ENCODE measurements at places on chromosomes 7 and 10.

- DNase-seq, result no peak
Measured at GRCh38 chr10:43228783-43229207, 38.1 kb downstream of the RASGEF1A start.

GRCh38 chr7:148871030-148871429, 13.1 kb downstream of the EZH2 start:
- no peak for DNase-seq

DNA sequence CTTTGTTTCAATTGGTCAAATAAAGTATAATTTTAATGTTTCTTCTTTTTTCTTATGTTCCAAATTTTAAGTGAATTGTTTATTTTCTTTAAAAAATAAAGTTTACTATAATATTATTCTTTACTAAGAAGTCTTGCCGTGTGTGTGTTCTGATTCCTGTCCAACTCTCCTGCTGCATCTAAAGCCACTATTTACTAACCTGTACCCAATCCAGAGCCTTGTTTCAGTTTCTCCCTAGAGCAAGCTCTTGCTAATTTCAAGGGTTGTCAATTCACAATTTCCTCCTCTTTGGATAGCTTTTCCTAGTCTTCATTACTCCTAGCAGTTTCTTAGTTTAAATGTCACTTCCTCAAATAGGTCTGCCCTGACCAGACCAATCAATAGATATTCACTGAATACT, 314.9 kb upstream of the SEMA3A start:
- no peak for DNase-seq

DNA sequence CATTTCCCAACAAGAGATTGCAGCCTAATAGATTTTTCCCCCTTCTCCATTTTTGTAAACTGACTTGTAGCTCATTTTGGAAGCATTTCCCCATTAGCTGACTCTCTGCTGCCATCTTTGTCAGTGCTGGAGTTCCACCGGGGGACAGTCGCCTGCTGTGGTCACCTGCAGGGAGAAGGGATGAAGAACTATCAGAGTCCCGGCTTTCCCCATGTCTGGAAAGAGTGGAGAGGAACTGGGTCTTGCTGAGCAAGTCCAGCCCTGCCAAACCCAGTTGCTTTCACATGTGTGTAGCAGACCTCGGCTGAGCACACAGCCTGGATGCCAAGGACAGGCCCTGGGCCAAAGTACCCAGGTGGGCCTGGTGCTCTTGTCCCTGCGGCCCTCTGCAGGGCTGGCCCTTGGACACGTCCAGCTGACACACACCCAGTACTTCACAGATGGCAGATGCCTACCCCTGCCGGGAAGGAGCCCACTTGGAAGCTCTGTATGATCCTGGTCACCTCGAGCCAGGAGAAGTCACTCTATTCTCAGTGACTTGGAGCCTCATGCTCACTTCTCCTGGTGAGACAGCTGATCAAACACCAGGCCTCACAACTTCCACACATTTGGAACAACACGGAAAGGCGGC, 157.3 kb upstream of the NPVF start:
- no peak for DNase-seq

DNA sequence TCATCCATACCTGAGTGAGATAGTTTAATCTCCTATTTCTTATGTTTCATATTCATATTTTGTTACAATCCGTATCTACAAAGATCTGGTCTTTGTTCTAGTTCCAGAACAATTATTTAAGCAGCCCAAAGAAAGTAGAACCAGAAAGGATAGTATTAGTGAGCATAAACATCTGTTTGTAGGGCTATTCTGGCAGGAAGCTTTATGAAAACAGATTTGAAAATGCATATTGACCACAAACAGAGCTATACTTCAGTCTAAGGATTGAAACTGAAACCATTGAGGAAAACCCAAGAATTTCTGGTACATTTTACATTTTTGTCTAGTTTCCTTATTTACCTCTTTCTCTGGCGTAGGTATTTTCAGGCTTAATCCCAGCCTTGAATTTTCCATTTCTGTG, 28.1 kb downstream of the LRGUK start:
- DNase-seq, result no peak

Data from AML-193 (cell line).